ENCODE measurements at places on chromosomes 5 and 9.
A peak's percentile ranks its signal among the peaks of the same experiment; 100 is the strongest.

DNA sequence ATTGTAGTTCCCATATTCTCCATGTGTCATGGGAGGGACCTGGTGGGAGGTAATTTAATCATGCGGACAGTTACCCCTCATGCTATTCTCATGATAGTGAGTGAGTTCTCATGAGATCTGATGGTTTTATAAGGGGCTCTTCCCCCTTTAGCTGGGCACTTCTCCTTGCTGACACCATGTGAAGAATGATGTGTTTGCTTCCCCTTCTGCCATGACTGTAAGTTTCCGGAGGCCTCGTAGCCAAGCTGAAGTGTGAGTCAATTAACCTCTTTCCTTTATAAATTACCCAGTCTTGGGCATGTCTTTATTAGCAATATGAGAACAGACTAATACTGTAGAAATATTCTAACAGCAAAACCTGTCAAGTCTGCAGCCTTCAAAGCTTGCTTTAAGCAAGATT is 293.2 kb downstream of the CTNND2 start:
- DNase-seq, result no peak

GRCh38 chr9:5556101-5556705 is 45.9 kb downstream of the PDCD1LG2 start:
- DNase-seq, result no peak

- no peak for DNase-seq
These were observed 104.8 kb downstream of the GABBR2 start for GRCh38 chr9:98603821-98604383.

GRCh38 chr9:116369706-116370105 is 216.1 kb downstream of the PAPPA start:
- no peak for DNase-seq

GRCh38 chr5:176352116-176352878 is 9.3 kb downstream of the KIAA1191 start:
- no peak for DNase-seq

- DNase-seq, result no peak
These were observed 14.8 kb upstream of the GSN start for GRCh38 chr9:121253162-121253561.

DNA sequence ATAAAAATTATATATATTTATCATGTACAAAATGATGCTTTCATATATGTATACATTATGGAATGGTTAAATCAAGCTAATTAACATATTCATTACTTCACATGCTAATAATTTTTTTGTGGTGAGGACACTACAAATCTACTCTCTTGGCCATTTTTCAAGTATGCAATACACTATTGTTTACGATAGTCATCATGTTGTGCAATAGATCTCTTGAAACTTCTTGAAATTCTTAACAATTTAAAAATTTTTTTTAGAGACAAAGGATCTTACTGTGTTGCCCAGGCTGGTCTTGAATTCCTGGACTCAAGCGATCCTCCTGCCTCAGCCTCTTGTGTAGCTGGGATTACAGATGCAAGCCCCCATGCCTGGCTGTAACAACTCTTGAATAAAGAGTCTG is 45.2 kb upstream of the SHOC1 start:
- no peak for DNase-seq

DNA sequence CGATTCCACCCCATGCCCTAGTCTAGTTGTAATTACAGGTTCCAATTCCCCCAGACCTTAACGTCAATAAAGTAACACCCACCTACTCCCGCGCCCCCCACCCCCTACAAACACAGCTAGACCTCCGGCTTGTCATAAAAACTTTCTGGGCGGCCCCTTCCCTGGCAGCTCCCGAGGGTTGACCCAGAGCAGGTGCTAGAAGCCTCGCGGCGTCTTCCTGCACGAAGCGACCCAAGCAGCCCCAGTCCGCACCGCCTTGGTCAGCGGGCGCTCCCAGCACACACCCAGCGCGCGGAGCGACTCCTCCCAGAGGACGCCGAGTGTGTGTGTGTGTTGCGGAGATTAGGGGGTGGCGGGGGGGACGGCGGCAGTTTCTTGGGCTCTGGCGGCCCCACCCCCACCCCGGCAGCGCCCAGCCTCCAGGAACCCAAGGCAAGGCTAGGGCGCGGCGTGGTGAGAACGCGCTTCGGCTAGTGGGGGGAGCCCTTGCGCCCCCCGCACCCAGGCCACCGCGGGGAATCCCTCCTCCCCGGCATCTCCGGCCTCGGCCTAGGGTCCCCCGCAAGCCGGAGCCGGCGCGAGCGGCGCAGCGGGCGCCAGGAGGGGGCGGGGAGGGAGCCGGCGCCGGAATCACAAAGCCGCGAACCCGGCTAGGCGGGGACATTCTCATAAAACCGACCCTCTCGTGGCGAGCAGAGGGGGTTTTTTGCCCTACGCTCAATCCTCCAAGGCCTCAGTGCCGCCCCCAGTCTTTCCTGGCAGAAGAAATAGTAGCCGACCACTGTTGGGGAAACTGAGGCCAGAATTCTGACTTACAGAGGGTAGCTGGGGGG is 2.2 kb downstream of the PCDH1 start:
- no peak for DNase-seq

DNA sequence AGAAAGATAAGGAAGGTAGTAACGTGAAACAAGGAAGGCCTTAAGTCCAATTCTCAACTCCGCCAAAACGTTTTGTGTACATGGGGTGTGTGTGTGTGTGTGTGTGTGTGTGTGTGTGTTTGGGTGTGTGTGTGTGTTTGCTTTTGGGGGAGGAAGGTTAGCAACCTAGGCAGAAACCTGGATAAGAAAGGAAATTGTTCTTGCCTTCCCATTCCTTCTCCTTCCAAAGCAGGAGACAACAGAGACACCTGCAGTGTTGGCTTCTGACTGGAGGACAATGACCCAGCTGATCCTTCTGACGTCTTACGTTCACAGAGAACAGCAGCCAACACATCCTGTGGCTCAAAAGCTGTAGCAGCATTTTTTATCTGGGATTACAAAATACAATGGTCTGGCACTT is 4.1 kb upstream of the CCNG1 start:
- DNase-seq, result no peak

DNA sequence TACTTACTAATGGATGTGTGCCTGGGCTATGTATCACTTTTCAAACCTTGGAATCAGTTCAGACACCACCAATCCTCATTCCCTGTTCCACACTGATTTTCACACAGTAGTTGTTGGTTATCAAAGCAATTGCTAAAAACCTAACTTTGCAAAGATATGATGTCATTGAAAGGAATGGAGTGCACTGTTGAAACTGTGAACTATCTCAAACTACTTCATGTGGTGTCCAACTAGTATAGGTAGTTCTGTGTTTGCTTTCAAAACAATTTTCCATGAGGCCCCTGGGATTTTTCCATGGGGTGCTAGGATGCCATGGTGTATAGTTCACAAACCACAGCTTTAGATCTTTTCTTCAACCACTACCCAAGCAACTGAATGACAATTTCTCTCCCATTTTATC is 17.8 kb downstream of the INIP start:
- no peak for DNase-seq

DNA sequence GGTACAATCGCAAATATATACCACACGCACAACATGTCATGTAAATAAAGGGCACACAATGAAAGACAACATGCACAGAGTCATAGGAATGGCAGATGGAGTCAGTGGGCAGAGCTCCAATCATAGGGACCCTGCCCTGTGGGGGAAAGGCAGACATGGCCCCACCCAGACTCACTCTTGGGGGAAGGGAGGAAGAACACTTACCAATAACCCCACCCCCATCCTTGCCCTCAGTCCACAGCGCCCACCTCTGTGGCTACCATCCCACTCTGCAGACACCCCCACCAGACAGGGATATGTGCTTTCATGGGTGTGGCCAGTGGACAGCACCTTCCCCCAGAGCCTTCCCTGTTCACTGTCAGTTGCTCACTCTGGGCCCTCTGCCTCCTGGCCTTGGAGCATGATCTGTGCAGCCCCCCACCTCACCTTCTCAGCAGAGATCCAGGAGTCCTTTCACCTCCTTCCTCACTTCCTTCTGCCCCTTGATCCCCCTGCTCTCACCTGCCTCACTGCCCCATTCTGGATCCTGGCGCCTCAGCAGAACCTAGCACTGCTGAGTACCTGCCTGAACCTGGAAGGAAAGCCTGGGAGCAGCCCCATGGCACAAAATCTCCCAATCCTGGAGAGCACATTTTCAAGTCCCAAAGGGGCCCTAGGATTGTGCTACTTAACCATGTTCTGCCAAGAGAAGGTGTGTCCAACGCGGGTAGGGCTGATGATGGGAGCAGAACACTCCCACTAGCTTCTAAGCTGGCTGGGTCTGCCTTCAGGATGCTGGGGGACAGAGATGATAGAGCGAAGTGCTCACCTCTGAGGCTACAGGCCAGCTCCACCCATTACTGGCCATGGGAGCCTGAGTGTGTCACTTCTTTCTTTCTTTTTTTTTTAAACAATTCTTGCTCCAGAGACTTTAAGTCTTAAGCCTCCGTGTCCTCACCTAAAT is 1.5 kb upstream of the PHF19 start:
- no peak for DNase-seq

DNA sequence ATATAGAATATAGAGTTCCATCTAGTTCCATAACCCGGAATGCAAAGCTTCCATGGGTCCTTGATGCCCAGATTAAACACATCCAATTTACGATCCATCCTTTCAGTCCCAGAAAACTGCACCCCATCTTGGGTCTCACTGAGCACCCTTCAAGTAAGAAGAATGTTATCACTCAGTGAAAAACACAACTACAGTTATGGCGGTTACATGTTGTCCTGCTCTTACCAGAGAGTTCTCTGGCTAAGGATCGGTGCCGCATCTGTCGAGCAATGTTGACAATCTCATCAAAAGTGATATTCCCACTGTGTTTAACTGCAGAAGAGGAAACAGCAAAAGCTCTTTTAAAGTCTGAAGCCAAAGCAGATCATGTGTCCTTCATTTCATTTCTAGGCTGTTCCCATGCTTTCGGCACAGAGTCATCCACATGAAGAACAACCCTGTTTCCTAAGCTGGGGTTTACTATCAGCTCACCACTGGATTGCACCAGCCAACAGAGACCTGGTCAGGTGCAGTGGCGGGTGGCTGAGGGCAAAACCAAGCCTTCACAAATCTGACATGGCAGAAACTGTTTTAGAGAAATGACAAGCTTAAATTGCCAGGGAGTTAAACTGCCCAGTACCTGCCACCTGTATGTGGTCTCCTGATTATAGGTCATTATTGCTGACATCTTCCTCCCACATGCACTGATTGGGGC is 2.9 kb downstream of the RPL12 start:
- DNase-seq, result no peak

GRCh38 chr5:157651623-157652376 is 438 bp downstream of the SOX30 start:
- peak; percentile 79 for DNase-seq

- DNase-seq, result no peak
These were observed 51.1 kb downstream of the C9orf50 start for GRCh38 chr9:129569502-129570449.

- no peak for DNase-seq
These were observed 68.6 kb upstream of the PPP1R26 start for GRCh38 chr9:135410831-135411473.

- DNase-seq, result no peak
These were observed 20.0 kb upstream of the TIFAB start for GRCh38 chr5:135472141-135472540.

DNA sequence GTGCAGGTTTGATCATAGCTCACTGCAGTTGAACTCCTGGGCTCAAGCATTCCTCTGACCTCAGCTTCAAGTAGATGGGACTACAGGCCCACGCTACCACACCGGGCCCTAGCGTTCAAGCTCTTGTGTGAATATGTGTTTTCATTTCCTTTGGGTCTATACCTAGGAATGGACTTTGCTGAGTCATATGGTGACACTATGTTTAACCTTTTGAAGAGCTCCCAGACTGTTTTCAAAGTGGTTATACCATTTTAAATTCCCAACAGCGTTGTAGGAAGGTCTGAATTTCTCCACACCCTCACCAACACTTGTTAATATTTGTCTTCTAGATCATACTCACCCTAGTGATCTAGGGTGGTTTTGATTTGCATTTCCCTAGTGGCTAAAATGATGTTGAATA is 33.5 kb downstream of the FAF2 start:
- DNase-seq, result no peak

GRCh38 chr9:121698627-121699570 is 47.5 kb downstream of the DAB2IP start:
- peak; percentile 49 for DNase-seq

- DNase-seq, result no peak
These were observed 36.7 kb upstream of the CTNNA1 start for GRCh38 chr5:138716456-138716924.

- DNase-seq, result no peak
These were observed 226.4 kb downstream of the PCSK5 start for GRCh38 chr9:76116913-76117312.

DNA sequence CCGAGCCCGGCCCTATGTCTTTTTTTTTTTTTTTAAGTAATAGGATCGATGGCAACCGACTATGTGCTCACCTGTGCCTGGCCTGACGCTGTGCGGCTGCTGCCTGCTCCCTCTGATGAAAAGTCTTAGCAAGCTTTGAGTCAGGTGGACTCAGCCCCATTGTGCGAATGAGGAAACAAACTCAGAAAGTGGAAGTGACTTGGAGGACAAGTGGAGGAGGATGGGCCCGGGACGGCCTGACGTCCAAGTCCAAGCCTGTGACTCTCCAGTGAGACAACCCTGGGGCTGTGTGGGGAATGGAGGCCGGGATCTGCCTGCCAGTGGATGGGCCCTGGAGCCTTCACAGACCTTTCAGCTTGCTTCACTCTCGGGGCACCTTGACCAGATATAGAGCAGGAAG is 57.9 kb downstream of the EXD3 start:
- no peak for DNase-seq

DNA sequence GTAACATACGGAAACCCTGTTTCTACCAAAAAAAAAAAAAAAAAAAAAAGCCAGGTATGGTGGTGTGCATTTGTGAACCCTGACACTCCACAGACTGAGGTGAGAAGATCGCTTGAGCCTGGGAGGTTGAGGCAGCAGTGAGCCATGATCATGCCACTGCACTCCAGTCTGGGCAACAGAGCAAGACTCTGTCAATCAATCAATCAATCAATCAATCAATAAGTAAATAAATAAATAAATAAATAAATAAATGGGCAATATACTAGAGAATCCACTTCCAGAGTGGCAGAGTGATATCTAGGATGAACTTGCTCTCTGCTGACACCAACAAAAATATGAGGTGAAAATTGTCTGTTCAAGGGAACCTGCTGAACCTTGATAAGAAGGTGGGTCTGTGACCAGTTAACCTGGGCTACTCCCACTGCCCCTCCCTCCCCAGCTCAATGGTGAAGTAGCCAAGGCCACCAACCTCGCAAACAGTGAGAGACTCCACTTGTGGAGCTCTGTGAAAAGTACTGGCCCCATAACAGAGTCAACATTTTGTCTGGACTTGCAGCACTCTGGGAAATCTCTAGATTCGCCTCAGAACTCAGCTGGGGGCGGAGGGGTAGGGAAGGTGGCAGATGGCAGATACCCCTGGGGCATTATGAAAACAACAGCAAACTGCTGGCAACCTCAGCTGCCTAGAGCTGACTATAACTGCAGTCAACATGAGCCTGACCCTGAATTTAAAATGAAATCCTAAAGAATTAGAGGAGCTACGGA is 163.7 kb downstream of the ROR2 start:
- no peak for DNase-seq

- no peak for DNase-seq
These were observed 101.8 kb downstream of the CAMSAP1 start for GRCh38 chr9:135805422-135806022.
